ENCODE measurements at places on chromosomes 5 and 9.

DNA sequence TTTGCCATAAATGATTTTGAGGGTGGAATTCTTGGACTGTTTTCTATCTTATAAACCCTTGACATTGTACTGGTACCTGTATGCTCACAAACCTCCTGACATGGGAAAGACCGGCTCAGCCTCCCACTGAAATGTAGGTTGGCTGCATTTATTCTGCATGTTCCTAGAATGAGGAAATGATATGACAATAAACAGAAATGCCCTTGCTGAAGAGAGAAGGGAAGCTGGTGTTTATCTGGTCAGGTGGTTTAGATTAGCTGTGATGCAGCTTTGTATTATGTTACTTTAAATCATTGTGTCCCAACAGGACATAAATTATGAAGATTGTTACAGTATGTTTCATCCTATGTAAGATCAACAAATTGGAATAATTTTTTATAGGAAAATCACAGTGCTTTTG lies 23.1 kb upstream of the CATSPER3 start:
- DNase-seq, result no peak

DNA sequence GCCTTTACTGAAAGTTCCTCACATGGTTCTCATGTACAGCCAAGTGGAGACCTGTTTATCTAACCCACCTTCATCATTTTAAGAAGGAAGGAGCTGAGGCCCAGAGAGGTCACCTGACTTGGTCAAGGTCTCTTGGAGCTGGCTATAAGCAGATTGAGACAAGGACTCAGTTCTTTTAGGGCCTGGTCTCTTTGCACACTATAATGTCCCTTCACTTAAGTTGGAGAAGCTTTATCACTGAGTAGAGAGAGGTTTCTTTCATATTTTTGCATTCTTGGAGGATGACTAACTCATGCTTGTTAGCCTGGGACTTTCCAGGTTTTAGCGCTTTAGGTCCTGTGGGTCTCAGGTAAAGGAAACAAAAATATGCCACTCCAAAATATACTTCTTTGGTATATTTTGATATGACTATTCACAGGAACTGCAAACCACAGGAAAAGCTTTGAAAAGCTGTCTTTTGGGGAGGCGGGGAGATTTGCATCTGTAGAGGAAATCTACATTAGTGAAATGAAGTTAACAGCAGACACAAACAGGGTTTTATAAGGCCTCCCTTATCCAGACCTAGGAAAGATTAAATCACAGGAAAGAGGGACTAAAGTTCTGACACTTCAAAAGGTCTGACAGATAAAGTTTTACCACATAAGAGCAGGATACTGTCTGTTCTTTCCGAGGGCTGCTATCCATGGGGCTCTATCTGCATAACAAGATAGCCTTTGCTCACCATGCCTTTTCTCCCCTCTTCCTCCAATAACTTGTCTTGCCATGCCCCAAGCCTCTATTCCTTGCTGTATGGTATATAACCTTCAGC lies 95.8 kb upstream of the ANKRD55 start:
- DNase-seq, result no peak

DNA sequence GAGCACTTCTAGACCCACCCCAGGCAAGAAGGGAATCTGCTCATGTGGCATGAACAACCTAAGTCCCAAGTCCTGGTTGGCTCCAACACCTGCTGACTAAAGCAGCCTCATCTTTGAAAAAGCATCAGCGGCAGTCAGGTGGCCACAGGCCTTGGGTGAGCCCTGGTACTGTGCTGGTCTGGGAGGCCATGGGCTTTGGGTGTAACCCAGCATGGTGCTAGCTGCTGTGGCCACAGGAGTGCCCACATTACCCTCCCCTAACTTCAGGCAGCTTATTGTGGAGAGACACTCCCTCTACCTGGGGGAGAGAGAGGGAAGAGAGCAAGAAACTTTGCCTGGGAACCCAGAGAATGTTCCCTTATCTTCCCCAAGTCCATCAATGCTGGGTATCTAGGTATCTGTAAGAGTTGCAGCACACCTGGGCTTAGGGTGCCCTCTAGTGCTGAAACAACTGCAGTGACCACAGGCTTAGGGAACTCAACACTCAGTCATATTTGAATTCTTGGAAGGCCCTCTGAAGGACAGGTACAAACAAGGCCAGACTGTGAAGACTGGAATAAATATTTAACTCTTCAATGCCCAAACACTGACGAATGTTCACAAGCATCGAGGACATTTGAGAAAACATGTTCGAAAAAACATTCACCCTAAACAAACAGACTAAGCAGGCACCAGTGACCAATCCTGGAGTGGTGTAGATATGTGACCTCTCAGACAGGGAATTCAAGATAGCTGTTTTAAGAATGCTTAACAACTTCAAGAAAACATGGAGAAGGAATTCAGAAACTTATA lies 69.9 kb upstream of the OR2K2 start:
- no peak for DNase-seq

GRCh38 chr9:133107245-133107722 lies 13.8 kb downstream of the RALGDS start:
- no peak for DNase-seq

- DNase-seq, result no peak
Measured at GRCh38 chr9:72857624-72857996, 95.2 kb downstream of the ALDH1A1 start.

GRCh38 chr5:107224272-107224671 lies 446.5 kb downstream of the EFNA5 start:
- no peak for DNase-seq

DNA sequence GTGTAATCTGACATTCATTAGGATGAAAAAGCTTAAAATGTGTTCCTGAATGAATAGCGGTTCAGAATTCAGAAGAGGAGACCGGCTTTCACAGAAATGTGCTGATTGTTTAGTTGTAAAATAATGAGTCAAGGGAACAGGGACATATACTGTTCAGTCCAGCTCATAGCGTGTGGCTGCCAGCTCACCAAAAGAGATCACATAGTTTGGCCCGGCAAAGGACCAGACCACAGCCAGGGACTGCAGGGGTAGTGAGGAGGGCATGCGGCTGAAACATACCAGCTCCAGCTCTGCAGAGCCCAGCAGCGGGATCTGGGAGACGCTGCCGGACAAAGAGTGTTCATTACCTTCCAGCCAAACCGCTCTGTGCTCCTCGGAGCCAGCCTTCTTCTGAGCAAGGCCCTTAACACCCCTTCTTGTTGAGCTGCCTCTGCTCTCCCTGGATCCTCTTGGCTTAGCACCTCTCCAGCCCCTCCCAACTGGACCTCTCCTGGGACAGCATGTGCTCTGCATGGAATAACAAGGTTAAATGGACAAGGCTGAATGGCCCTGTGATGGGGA lies 116.8 kb upstream of the CNTLN start:
- no peak for DNase-seq

DNA sequence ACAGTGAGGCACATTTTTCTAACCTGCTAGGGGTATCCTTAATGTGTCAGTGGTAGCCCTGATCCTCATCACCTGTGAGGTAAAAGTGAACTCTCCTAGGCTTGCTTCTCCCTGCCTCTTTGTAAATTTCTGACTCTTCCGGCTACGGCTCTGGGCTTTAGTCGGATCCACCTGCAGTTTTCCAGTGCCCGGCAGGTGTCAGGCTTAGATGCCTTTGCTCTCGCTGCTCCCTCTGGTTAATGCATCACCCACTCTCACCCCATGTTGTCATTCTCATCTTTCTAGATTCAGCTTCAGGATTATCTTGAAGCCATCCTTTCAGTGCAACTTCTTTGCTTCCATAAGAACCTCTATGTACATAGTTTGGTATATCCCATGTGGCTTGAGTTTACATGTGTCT lies 3.6 kb downstream of the CEP78 start:
- no peak for DNase-seq

- peak; percentile 29 for DNase-seq
Measured at GRCh38 chr9:112487008-112487798, 576 bp downstream of the KIAA1958 start.

Measured in effector memory CD8-positive, alpha-beta T cell (primary cell).